ENCODE measurements at places on chromosomes 6 and 20.

DNA sequence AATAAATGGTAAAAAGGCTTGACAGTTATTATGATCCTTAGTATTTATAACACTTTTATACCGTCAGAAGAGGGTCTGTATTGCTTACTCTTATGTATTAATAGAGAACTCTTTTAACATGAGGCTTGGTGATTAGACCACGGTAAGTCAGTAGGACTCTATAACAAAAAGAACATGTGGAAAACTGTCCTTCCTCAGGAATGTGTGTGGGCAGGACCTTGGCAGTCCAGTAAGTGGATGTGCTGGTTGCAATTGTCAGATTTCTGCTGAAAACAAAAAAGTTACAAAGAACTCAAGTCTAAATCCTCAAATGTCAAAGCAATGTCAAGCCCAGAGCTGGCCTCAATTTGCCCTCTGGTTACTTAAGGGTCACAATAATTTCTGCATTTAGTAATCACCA is 81.1 kb downstream of the PLCG1 start:
- DNase-seq: no peak

GRCh38 chr6:89145091-89145955 is 532 bp upstream of the PM20D2 start:
- no peak for DNase-seq

GRCh38 chr6:15389765-15390723 is 144.2 kb downstream of the JARID2 start:
- no peak for DNase-seq

DNA sequence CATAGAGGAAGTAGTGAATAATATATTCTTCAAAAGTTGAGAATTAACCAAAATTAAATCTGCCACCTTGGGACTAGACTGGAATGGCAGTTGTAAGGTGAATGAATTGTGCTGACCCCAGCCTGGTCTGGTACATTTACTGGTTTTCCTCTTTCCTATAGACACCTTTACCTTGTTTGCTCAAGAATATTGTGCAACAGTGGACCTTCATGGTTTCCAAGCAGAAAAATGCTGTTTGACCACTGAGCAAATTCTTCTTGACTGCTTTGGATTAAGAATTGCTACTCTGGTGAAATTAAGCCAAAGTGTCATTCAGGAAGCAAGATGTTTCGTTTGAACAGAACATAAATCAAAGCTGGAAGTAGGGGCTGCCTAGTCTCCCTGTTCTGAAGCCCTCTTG is 156.6 kb upstream of the TAB2 start:
- DNase-seq: no peak

- no peak for DNase-seq
These were observed 22.1 kb upstream of the RALGAPA2 start for GRCh38 chr20:20734475-20734948.

DNA sequence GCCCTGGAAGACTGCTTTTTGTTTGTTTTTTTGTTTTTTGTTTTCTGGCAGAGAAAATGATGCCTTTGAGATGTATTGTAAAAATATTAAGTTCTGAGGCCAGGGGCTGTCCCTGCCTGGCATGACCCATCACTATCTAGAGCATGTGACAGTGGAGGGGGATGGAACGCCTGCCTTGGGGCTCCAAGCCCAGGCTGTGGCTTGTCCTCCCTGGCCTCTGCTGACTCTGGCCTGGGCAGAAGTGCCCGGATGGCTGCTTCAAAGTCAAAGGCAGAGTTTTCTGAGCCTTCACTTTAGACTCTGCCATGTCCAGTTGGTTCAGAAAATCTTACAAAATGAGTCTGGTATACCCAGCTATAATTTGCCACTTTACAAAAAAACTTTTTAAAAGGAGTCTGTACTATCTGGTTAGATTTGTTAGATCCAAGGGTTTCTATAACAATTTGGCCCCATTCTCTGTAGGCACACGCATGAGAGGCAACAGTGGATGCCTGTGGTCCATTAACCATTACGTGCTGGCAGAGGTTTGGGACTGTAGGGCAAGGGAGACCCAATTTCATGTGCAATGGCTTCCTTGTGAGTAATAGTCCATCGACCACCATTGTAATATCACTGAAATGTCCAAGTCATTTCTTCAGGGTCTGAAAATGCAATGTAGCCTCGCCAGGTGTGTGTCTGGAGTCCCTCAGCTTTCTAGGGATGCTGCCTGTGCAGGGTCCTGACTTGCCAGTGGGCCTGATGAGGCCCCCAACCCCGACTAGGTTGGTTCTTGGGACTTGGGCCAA is 8.3 kb downstream of the PPP1R3G start:
- DNase-seq: no peak

GRCh38 chr6:35919085-35919826 is 1.6 kb downstream of the SRPK1 start:
- DNase-seq: no peak

DNA sequence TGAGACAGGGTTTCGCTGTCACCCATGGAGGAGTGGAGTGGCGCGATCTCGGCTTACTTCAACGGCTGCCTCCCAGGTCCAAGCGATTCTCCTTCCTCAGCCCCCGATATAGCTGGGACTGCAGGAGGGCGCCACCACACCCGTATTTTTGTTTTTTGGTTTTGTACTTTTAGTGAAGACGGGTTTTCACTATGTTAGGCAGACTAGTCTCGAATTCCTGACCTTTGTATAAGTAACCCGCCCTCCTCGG is 115.4 kb upstream of the BTN3A2 start:
- DNase-seq: no peak

GRCh38 chr6:1917626-1918371 is 308.1 kb downstream of the FOXC1 start:
- DNase-seq: no peak

Data from NCI-H2081 treated with DMSO at 0.1 percent for 48 hours (cell line).